ENCODE measurements at places on chromosomes 6 and 20.

- DNase-seq = no peak
Observed at GRCh38 chr6:135412761-135413160, 84.8 kb downstream of the AHI1 start.

DNA sequence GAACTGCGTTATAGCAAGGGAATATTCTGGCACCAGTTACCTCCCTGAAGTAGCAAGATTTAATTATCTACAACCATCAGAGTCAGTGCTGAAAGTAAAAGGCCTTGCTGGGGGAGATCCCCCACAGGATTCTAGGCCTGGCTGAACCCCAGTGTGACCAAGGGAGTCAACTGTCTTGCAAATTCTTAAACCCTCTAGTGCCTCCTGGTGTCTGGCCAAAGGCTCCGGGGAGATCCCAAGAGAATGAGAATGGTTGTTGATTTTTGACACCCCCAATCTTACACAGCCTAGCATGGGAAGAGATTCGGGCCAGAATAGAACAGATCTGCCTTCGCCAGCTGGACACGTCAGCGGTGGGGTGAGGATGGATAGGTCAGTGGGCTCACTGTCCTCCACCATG is 179.4 kb downstream of the ERMARD start:
- no peak for DNase-seq

GRCh38 chr6:143009851-143010250 is 50.8 kb upstream of the AIG1 start:
- DNase-seq = no peak

DNA sequence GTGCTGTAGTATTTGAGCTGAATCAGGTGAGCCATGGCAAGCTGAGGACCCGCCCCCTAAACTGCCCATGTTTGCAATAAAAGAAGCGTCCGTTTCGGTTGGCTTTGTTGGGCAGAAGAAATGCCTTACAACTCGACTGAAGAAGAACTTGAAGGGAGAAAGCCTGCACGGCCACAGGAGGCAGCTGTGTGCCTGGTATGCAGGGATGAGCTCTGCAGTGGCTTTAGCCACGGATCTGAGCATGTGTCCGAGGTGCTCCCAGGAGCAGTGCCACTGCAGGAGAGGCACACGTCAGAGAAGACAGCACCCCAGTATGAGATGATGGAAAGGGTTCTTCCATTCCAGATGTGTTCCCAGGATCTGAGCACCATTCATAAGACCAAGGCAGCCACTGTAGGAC is 23.5 kb downstream of the KIZ start:
- DNase-seq = no peak

- no peak for DNase-seq
Observed at GRCh38 chr6:138662471-138662870, 111.1 kb upstream of the CCDC28A start.
